ENCODE measurements at places on chromosomes 13 and 19.

DNA sequence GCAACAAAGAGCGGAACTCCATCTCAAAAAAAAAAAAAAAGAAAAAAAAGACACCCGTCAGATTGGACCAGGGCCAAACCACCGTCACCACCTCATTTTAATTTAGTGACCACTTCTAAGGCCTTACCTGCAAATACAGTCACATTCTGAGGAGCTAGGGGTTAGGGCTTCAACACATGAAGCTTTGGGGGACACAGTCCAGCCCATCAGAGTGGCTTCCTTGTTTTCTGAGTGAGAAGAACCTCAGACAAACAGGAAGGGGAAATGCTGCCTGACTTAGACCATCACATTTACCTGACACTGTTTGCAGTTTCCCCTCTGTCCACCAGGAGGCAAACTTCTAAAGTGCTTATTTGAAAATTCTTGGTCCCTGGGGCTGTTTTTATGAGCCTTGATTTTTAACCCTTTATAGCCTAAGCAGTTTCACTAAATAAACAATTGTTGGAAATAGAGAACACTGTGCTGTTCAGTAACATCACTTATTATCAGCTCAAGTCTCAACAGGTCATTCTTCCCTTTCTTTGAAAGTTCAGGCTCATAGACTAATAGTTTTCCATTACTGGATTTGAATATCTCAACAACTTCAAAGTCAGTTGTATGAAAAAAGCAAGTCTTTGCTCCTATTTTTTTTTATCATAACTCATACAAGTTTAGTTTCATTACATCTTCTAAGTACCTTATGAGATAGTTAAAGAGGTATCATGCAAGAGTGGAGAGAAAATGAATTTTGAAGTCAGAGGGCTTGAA is 74.9 kb upstream of the WASF3 start:
- DNase-seq: no peak

GRCh38 chr19:38920602-38921419 is 8.8 kb upstream of the CCER2 start:
- DNase-seq: no peak

DNA sequence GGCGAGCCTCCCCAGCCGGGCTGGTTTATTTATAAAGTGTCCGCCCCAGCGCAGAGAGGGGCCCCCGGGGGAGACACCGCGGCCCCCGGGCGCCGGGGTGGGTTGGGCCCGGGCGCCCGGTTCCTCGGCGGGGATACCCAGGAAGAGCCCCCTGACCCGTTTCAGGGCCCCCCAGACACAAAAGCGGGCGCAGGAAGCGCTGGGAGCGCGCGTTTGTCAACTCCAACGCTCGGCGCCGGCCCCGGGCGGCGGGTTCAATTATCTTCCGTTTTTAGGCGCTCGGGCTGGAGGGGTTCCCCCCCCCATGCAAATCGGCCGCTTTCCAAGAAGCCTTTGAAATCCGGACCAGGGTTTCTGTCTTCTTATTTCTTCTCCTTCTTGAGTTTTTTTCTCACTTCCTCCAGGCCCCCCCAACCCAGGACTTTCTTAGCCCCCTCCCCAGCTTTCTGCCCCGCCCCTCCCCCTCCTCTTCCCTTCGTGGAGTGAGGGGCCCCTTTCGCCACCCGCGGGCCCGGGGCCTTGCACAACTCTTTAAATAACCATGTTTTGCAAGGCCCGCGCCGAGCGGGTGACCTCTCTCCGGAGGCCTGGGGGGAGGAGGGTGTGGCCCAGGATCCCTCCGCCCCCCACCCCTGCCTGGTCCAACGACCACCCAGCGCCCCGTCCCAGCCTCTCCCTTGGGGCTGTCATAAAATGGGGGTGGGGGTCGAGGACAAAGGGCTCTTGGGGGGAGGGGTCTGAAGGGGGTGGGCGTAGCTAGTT is 935 bp downstream of the ARID3A start:
- DNase-seq: no peak

- no peak for DNase-seq
Observed at GRCh38 chr19:38656171-38656981, 8.9 kb downstream of the ACTN4 start.

GRCh38 chr13:33764716-33765115 is 53.2 kb upstream of the RFC3 start:
- DNase-seq: no peak

DNA sequence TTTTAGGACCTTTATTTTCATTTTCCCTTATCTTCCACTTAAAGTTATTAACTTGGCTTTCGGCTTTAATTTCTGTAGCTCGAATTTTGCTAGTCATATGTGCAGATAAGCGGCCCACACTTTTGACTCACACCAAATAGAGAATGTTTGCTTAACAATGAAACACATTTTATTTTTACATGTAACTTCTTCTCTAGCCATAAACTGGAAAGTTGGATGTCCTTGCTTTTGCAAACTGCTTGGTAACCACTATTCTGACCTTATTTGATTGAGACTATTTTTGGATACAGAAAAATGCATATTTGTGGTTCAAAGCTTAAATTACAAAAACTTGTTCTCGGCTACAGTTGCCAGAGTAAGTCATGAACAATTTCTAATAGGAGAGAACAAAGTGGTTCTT is 600.0 kb downstream of the KCTD12 start:
- no peak for DNase-seq

DNA sequence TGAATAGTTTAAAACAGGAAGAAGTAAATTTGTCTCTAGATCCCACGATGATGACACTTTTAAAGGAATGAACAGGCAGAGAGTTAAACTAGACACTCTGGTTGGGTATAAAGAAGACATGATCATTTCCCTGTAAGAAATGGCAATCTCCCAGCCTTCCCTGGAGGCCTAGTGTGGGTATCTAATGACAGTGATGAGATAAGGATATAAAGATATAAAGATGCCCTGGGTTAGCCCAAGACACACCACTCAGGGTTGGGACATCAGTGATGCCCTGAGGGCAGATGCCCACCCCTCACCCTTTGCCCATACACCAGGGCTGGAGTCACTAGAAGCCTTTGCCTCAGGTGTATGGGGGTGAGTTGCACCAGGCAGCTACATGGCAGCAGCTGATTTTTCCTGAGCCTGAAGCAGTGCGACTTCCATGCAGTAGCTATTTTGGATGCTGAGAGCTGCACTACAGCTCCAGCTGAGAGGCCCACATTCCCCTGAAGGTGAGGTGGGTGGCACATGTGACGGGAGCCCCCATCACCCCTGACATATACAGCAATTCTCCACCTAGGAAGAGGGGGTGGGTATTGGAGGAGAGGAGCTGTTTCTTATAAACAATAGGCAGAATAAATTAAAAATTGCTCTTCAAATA is 177.5 kb downstream of the NDFIP2 start:
- no peak for DNase-seq

DNA sequence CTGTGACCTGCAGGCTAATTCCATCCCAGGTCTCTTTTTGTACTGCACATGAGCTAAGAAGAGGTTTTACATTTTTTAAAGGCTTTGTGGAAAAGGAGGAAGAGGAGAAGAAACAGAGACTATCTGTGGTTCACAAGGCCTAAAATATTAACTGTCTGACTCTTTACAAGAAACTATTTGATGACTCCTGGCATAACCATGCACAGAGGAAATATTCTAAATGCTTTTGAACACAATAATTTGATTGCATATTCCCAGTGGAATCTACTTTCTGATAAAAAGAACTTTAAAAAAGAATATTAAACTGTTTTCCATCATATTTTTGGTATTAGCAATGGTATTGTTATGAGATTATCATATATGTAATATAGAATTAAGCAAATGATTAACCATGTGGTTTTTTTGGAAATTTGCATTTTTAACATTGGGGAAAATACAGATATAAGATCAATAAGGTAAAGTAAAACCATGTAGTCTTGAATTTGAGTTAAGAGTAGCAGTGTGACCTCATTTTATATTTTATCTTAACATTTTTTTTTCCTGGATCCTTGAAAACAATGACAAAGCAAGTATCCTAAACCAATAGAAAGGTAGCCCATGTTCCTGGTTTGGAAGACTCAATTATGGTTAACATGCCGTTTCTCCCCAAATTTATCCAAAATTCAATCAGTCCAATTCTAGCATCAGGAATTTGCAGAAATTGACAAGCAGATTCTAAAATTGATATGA is 251.0 kb downstream of the UQCRFS1 start:
- DNase-seq: no peak

Data from activated CD8-positive, alpha-beta memory T cell treated with anti-CD3 and anti-CD28 coated beads for 4 hours (primary cell).